ENCODE measurements at places on chromosomes 4 and X.

DNA sequence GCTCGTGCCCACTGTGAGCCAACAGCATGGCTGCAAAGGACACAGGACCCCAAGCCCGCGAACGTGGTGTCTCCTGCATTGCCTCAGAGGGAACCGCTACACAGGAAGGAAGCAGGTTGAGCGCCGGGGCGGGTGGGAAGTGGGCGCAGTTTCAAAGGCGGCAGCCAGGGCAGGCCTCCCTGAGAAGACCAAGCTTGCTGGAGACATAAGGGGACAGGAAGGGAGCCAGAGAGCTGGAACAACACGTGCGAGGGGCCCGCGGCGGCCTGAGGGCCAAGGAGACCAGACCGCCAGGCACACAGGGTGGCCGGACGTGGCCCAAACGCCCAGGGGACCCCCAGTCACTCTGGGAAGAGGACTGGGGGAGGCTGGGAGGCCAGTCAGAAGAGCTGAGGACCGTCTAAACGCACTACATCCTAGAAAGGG is 32.0 kb downstream of the CTBP1 start:
- DNase-seq: peak; percentile 14

- DNase-seq: no peak
Observed at GRCh38 chr4:60744767-60745166, 455.4 kb upstream of the ADGRL3 start.

- DNase-seq: no peak
Observed at GRCh38 chr4:173685831-173686210, 155.8 kb upstream of the HAND2 start.

- DNase-seq: no peak
Observed at GRCh38 chr4:6898763-6899162, 10.9 kb upstream of the TBC1D14 start.

DNA sequence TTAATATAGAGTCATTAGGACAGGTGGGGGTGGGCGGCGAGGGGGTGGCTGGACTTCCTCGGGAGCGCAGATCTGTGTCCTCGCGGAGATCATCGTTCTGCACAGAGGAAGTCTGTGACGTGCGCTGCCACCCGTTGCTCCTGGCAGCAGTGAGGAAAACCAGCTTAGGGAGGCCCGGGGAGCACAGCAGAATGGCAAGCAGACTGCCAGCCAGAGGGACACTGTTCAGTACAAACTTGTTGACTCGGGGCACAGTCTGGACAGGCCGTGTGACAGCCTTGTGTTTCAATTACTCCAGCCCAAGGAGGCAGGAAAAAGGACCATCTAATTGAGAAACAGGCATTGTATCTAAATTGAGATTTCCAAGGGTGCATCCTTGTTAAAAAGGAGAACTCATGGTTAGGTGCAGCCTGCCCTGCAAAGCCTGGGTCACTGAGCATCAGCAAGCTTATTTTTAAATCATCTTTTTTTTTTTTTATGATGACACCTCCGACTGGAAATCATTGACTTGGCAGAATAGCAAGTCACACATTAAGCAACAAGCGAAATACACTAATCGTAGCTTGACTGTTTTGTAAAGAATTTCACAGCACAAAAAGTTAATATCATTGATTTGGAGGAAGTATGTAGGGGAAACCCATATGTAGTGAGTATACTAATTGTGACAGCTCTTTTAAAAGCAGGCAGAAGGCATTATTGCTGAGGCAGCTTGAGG is 512.0 kb upstream of the FAT1 start:
- no peak for DNase-seq

DNA sequence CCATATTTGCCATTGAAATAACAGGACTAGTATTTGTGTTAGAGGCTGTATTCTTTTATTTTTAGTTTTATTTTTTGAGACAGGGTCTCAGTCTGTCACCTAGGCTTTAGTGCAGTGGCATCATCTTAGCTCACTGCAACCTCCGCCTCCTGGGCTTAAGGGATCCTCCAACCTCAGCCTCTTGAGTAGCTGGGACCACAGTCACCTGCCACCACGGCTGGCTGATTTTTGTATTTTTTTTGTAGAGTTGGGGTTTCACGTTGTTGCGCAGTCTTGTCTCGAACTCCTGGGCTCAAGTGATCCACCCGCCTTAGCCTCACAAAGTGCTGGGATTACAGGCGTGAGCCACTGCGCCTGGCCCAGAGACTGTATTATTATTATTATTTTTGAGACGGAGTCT is 15.3 kb downstream of the TMEM131L start:
- no peak for DNase-seq

DNA sequence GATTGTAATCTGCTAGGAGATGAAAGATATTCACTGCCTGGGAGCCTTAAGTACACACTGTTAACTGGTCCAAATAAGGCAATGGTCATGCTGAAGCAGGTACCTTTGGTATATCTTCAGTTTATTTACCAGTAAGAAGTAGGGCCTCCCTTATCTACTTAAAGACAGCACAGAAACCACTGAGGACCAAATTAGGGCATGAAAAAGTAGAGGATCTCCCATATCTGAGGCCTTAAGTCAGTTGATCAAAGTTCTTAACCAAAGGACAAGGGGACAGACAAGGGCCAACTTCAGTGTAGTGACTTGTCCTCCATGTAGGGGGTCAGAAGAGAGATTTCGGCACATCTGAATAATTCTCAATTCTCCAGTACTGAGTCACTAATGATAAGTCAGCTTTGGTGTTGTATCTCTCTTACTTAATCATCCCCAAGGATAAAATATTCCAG is 59.1 kb downstream of the AMELX start:
- no peak for DNase-seq

DNA sequence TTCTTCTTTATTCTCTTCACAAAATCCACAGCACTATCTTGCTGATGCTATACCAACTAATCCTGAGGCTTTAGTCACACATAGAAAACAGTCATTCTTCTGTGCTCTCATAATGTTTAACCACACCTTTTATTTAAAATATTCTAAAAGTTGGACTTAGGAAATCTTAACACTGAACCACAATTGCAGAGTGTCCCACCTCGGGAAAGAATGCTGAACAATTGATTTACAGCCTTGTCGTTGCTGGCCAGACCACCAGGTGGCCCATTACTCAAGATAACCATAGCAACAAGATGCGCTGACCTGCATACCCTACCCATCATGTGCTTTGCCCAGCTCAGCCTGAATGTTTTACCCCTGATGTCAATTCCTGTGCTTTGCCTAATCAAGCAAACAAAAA is 100.8 kb downstream of the ARSJ start:
- no peak for DNase-seq

GRCh38 chr4:183332447-183332846 is 10.2 kb upstream of the CLDN24 start:
- DNase-seq: no peak

GRCh38 chr4:125750828-125751466 is 436.2 kb downstream of the FAT4 start:
- DNase-seq: no peak

DNA sequence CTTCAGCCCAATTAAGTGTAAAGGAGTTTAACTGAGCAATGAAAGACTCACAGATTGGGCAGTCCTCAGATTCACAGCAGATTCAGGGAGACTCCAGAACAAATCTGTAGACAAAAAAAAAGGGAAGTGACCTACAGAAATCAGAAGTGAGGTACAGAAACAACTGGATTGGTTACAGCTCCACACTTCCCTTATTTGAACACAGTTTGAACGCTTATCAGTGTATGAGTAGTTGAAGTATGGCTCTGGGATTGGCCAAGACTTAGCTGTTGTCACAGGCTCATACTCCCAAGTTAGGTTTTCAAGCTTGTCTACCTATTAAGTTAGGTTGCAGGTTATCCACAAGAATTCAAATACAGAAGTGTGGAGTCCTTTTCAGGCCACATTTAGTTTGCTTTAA is 112.4 kb upstream of the ELOVL6 start:
- DNase-seq: no peak

GRCh38 chr4:82555276-82555675 is 6.5 kb downstream of the TMEM150C start:
- no peak for DNase-seq

DNA sequence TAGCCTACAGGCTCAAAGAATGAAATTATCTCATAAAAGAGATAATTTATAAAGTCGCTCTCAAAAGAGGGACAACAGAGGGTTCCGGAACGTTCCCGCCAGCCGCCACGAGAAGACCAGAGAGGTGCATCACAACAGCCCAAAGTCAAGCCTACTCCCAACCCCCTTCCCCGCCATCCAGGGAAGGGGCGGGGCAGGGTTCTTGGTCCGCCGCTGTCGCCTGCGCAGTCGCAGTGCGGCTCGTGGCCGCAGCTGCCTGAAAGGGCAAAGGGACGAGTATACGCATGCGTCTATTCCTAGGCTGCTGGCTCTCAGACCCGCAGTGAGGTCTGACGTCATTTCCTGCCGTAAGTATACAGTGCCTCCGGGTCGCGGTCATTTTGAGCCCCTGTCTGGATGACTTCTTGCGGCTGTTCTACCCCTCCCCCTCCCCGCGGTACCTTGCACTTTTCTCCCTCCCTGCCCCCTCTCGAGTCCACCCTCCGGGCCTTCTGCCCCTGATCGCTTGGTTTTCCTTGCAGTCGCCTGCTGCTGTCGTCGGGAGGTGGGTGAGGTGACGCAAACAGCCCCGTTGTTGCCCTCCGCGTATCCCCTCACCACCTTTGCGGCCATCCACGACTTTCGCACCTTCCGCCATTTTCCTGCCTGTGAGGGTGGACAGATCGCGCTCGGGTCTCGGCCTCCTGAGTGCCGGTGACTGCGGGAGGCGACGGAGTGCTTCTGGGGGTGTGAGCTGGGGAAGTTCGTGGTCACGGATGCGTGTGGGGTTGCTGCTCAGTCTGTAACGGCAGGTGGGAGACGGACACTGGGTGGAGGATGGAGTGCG is at the start of gene OCIAD1:
TSS of gene OCIAD1 (plus strand) at position 383 of the 826 bp plus-strand sequence. CDS start 1,537 bp downstream, outside the sequence.
- DNase-seq: peak; percentile 95

DNA sequence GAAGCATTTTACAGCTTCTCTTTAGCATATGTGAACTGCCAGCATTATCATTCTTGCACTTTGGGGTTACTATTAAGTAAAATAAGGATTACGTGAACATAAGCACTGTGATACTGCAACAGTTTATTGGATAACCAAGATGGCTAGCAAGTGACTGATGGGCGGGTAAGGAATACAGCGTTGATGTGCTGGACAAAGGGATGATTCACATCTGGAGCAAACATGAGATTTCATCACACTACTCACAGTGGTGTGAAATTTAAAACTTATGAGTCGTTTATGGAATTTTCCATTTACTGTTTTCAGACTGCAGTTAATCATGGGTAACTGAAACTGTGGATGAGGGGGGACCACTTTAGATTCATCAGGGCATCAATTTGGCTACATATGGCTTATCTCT is 16.0 kb downstream of the NBDY start:
- no peak for DNase-seq

DNA sequence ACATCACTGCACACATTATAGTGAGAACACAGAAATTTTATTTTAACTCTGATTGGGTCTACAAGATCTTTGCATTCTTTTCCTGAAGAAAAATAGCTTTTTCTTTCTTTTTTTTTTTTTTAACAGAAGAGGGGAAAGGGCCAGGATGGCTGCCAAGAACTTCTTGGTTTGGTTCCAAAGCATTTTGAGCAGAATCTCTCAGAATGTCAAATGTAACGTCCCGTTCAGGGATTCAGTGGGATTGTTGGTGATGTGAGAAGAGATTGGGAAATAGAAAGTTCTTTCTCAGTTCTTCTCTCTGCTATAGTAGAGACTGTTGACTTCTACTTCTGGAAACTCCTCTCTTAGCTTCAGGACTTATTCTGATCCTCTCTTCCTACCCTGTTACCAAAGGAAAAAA is 70.9 kb upstream of the CBR4 start:
- DNase-seq: no peak

- DNase-seq: no peak
Observed at GRCh38 chrX:63751481-63751880, 33.5 kb downstream of the ARHGEF9 start.

GRCh38 chr4:145730026-145730425 is 50.1 kb downstream of the C4orf51 start:
- no peak for DNase-seq

DNA sequence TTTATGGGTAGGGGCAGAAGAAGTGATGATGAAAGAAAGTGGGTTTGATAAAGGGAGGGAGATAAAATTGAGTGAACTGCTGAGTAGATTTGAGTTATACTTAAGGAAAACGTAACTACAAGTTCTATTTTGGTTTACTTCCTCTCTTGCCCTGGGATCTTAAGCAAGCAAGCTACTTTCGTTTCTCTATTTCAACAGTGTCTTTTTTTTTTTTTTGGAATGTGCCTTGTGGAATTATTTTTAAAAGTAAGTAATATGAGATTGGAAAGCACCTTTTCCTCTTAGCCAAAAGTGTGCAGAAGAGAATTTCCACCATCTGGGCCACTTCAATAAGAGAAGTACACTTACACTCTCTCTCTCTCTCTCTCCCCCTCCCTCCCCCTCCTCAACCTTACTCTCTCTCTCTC is 16.0 kb upstream of the C4orf36 start:
- no peak for DNase-seq

GRCh38 chr4:105107095-105107856 is 39.4 kb upstream of the TET2 start:
- no peak for DNase-seq

- DNase-seq: no peak
Observed at GRCh38 chrX:33126469-33126868, 84.9 kb downstream of the DMD start.

DNA sequence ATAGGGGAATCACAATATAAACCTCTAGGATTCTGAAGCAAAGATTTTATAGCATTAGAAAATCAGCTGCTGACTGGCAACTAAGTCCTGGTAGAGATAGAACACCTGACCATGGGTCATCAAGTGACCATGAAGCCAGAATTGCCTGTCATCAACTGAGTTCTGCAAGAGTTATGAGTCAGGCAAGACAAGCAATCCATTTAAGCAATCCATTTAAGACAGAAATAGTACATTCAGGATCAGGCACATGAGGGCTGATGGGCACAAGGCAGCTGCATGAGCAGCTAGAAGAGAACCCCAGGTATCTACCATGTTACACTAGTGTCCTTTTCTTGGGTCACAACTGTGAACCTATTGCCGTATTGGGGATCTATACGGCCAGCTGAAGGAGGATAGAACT is 98.9 kb downstream of the SPRY1 start:
- no peak for DNase-seq

DNA sequence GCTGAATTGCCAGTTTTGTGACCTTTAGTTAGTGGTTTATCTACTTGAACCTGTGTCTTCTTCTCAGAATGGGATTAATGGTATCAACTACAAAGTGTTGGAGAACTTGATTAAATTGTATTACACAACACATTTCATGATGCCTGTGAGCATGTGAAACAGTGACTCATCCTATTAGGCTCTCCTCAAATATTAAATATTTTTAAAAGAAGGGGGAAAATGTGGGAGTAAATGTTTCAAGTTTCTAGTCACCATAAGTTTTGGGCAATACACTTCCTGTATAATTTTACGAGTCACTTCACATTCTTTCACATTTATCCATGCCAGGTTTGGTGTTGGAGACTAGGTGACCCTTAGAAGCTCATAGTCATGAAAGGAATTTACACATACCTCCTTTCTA is 147.0 kb downstream of the HS3ST1 start:
- DNase-seq: no peak

- no peak for DNase-seq
Observed at GRCh38 chr4:60241866-60242265, 958.3 kb upstream of the ADGRL3 start.

GRCh38 chr4:31655328-31655727 is 935.2 kb downstream of the PCDH7 start:
- no peak for DNase-seq

- DNase-seq: no peak
Observed at GRCh38 chr4:53432528-53433424, 55.3 kb downstream of the FIP1L1 start.

Data from stimulated activated CD8-positive, alpha-beta memory T cell treated with anti-CD3 and anti-CD28 coated beads, Interleukin-7, amount 100 ng/mL, for 4 hours (primary cell).